Liver (tissue), 10 donors: ENCODE measurements at places on chromosomes 2 and 18. TPM values are rescaled to one million over a fixed set of nuclear protein-coding genes. Genes with fewer than 3 reads are reported as not detected.

The VWC2L gene
- not detected for total RNA-seq

The TWIST2 gene
- total RNA-seq: 0.17 TPM

GRCh38 chr2:23617811-23618215 lies 232.8 kb downstream of the KLHL29 start:
- H3K27ac ChIP-seq: no peak overlapping the region
- H3K36me3 ChIP-seq: no peaks in the 10 kb centered on the region
- no peaks in the 10 kb centered on the region for H3K4me1 ChIP-seq

GRCh38 chr2:25688236-25688635 lies 14.9 kb upstream of the DTNB start:
- H3K27me3 ChIP-seq: no peaks in the 10 kb centered on the region
- no peaks in the 10 kb centered on the region for H3K36me3 ChIP-seq
- H3K4me1 ChIP-seq: no peaks in the 10 kb centered on the region
- H3K4me3 ChIP-seq: no peak overlapping the region
- no peak overlapping the region for H3K27ac ChIP-seq

DNA sequence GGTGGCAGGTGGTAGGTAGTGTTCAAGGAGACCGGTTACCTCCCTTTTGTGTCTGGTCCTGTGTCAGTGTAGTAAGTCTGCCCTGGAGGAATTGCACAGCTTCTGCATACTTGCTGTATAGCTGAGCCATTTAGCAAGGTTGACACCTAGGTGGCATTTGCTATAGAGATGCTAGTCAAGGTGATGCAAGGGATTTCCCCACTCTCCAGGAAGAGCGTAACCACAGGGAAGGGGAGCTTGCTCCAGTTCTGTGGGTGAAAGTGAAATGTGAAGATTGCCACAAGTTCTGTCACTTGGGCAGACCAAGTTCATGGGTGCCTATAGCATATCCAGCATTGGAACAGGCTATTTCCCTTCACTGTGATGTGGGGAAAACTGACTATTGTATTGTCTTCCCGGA lies 28.1 kb downstream of the NAT8 start:
- no peak for DNase-seq
- H3K27ac ChIP-seq: no peak overlapping the region
- no peaks in the 10 kb centered on the region for H3K27me3 ChIP-seq
- no peak overlapping the region for H3K4me3 ChIP-seq
- H3K36me3 ChIP-seq: no peaks in the 10 kb centered on the region

GRCh38 chr2:236250909-236251579 lies 13.2 kb downstream of the ASB18 start:
- no peaks in the 10 kb centered on the region for H3K4me1 ChIP-seq
- H3K27ac ChIP-seq: no peak overlapping the region
- no peaks in the 10 kb centered on the region for H3K36me3 ChIP-seq
- peaks cover 2% of the 10 kb centered on the region for H3K27me3 ChIP-seq

- H3K27me3 ChIP-seq: no peaks in the 10 kb centered on the region
- no peaks in the 10 kb centered on the region for H3K36me3 ChIP-seq
- DNase-seq: no peak
- H3K4me3 ChIP-seq: no peak overlapping the region
- no peaks in the 10 kb centered on the region for H3K4me1 ChIP-seq
These were observed 231.3 kb downstream of the ZRANB3 start for GRCh38 chr2:135299658-135300244.
